ENCODE measurements at places on chromosomes 1 and 21.

- no peak for DNase-seq
These were observed 31.0 kb downstream of the AGO4 start for GRCh38 chr1:35838693-35839245.

- no peak for DNase-seq
These were observed 247.2 kb downstream of the DUSP10 start for GRCh38 chr1:221494670-221495069.

- no peak for DNase-seq
These were observed 54.9 kb downstream of the AK5 start for GRCh38 chr1:77336729-77337128.

GRCh38 chr1:225958041-225958440 lies 17.0 kb upstream of the LEFTY2 start:
- DNase-seq, result no peak

- no peak for DNase-seq
These were observed 83.9 kb upstream of the NBPF4 start for GRCh38 chr1:108327534-108328466.

GRCh38 chr1:241362350-241362749 lies 5.3 kb upstream of the RGS7 start:
- no peak for DNase-seq

All from naive B cell (primary cell).